ENCODE measurements at places on chromosomes 7 and 10.

GRCh38 chr10:4651404-4652037, 174.5 kb upstream of the AKR1E2 start:
- DNase-seq = no peak

DNA sequence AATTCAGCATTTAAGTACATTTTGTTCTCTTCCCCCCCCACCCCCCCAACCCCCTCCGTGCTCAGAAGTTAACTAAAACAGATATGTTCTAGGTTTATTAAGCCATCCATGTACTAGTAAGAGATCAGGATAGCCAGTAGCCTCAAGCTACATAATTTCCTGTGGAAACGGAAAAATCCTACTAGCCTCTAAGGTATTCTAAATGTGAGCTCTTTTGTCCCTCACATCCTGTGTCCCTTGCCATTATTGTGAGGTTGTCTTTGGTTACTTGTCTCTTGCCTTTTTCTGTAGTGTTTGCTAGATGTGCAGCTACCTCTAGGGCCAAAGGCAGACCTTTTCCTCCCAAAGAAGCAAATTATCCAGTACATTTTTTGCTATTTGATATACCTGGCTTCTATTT, 92.1 kb downstream of the BTRC start:
- DNase-seq = no peak

DNA sequence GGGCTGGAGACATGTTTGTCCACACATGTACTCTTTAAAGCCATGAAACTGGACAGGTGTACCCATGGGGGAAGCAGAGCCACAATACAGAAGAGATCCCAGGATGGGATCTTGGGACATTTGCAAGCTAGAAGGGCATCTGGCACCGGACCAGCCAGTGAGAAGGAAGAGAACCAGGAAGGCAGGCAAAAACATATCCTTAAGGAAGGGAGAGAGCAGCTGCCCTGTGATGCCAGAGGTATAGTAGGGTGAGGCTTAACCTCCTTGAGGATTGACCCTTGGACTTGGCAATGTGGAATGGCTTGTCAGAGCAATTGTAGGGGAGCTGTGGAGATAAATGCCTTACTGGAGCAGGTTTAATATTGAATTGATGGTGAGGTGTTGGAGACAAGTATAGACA, 17.9 kb upstream of the SUV39H2 start:
- no peak for DNase-seq

- no peak for DNase-seq
These were observed 9.6 kb downstream of the CCL26 start for GRCh38 chr7:75762350-75762917.

GRCh38 chr7:66683770-66684123, 55.1 kb downstream of the KCTD7 start:
- no peak for DNase-seq

GRCh38 chr10:77892021-77892739, 34.4 kb downstream of the DLG5 start:
- DNase-seq = no peak

DNA sequence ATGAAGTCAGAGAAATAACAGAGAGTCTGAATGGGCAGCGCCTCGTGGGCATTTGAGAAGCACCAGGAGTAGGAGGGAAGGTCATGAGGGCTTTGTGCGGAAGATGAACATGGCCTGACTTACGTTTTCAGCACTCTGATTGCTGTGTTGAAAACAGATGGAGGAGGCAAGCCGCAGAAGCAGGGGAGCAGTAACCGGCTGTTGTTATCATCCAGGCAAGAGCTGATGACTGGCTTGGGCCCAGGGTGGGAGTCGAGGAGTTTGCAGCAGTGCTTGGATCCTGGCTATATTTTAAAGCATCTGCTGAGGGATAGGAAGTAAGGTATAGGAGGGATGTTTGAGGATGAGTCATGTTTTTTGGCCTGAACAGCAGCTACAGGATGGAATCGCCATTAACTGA, 12.7 kb upstream of the PDLIM1 start:
- no peak for DNase-seq

DNA sequence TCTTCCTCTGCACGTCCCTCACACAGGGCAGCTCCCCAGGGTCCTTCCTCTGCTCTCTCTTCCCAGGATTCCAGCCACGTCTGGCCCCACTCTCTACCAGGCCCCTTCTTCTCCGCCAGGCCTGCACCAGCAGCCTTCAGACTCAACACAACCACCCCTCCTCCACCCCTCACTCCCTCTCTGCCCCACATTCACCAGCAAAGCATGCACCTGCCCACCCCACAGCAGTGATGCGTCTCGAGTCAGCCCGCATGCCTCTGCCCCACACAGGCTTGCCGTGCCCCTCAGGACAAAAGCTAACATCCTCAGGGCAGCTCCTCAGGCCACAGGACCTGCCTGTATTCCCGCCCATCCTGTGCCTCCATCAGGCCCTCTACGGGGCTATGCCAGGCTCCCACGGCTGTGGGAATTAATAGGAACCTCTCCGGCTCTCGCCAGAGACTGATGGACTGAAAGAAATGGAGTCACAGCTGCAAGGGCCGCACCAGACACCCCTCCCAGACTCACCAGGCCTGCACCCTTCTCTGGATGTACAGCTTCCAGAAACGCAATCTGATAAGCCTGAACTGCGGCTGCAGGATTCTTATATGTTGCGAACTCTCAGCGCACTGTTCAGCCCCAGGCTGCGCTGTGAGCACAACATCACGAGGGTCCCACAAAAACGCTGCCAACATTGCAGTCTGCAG, 100.1 kb downstream of the CYTH3 start:
- DNase-seq = no peak

Data from NCI-H2029 (cell line).